ENCODE measurements at places on chromosomes 3 and 15. TPM values are rescaled to one million over a fixed set of nuclear protein-coding genes. Genes with fewer than 3 reads are reported as not detected.

- no peaks in the 10 kb centered on the region for H3K27me3 ChIP-seq
- no peak for DNase-seq
- H3K36me3 ChIP-seq, result no peaks in the 10 kb centered on the region
Observed at GRCh38 chr3:23726811-23727548, 78.8 kb upstream of the UBE2E1 start.

GRCh38 chr3:9994086-9994844 lies 7.6 kb upstream of the EMC3 start:
- H3K4me1 ChIP-seq, result peaks cover 10% of the 10 kb centered on the region
- no peak overlapping the region for H3K27ac ChIP-seq
- no peak overlapping the region for H3K4me3 ChIP-seq
- H3K36me3 ChIP-seq, result no peaks in the 10 kb centered on the region
- no peaks in the 10 kb centered on the region for H3K27me3 ChIP-seq

DNA sequence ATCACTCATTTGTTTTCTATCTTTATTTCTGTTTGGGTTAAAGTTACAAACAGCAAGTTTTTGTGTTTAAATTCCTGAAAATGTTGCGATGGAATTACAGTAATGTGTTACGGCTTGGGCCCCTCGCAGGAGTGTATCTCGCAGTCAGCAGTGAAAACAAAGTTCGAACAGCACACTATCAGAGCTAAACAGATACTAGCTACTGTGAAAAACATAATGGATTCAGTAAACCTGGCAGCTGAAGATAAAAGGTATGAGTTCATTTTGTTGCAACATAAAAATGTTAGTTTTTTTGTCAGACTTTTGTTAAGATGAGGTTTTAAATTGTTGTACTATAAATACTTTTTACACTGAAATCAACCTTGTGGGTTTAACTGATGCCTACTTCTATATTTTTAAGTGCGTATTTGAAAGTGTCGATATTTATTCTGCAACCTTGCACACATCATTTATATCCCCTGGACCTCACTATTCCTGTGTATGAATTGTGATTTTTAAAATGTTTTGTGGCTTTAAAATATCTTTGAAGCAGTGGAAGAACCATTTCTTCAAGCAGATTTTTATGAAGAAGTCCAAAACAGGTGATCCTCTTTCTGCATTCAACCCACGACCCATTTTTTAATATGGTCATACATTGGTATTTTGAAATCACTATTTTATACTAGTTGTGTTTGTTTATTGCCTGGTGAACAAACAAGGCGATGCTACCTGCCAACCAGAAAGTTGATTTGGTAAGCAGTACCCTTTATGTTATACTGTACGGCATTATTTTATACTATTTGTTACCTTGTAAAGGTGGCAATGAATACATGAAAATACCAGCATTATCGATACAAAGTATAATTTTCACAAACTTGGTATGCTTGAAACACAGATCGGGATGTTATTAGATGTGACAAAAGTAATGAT lies 27.8 kb downstream of the MFN1 start:
- no peak overlapping the region for H3K27ac ChIP-seq
- H3K36me3 ChIP-seq, result peaks cover 61% of the 10 kb centered on the region
- no peaks in the 10 kb centered on the region for H3K27me3 ChIP-seq
- no peak for DNase-seq
- no peaks in the 10 kb centered on the region for H3K4me1 ChIP-seq
- H3K4me3 ChIP-seq, result no peak overlapping the region

- peak overlapping the region; percentile 63 for H3K4me3 ChIP-seq
- DNase-seq, result no peak
- H3K27me3 ChIP-seq, result no peaks in the 10 kb centered on the region
- H3K27ac ChIP-seq, result peak overlapping the region; percentile 80
Observed at GRCh38 chr3:58584690-58585004, 7.5 kb upstream of the FAM107A start.

GRCh38 chr15:60408463-60408981 lies 10.7 kb upstream of the ANXA2 start:
- no peaks in the 10 kb centered on the region for H3K27me3 ChIP-seq
- no peak overlapping the region for H3K27ac ChIP-seq
- H3K4me3 ChIP-seq, result no peak overlapping the region
- H3K4me1 ChIP-seq, result peaks cover 13% of the 10 kb centered on the region
- H3K36me3 ChIP-seq, result no peaks in the 10 kb centered on the region

GRCh38 chr15:82294061-82294690 lies 31.6 kb downstream of the SAXO2 start:
- peak; percentile 78 for DNase-seq
- no peak overlapping the region for H3K27ac ChIP-seq
- H3K27me3 ChIP-seq, result peaks cover 13% of the 10 kb centered on the region
- H3K36me3 ChIP-seq, result no peaks in the 10 kb centered on the region
- H3K4me3 ChIP-seq, result no peak overlapping the region

DNA sequence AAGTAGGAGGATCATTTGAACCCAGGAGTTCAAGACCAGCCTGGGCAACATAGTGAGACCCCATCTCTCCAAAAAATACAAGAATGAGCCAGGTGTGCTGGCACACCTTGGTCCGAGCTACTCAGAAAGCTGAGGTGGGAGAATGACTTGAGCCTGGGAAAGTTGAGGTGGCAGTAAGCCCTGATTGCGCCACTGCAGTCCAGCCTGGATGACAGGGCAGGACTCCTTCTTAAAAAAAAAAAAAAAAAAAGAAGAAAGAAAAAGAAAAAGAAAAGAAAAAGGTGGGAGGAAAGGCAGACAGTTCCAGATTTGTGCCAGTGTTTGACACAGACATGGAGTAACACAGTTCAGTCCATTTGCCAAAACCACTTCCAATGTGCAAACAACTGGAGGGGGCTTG lies 75.7 kb downstream of the ATP10A start:
- H3K27ac ChIP-seq, result peak overlapping the region; percentile 83
- DNase-seq, result no peak
- H3K36me3 ChIP-seq, result no peaks in the 10 kb centered on the region
- H3K27me3 ChIP-seq, result no peaks in the 10 kb centered on the region
- peaks cover 39% of the 10 kb centered on the region for H3K4me1 ChIP-seq

The ZNF80 gene
- total RNA-seq, result not detected

The GPR62 gene
- total RNA-seq, result 0.19 TPM
